ENCODE measurements at places on chromosomes 7 and 10.

GRCh38 chr7:117190104-117190503 is 132.8 kb downstream of the WNT2 start:
- no peak for DNase-seq

DNA sequence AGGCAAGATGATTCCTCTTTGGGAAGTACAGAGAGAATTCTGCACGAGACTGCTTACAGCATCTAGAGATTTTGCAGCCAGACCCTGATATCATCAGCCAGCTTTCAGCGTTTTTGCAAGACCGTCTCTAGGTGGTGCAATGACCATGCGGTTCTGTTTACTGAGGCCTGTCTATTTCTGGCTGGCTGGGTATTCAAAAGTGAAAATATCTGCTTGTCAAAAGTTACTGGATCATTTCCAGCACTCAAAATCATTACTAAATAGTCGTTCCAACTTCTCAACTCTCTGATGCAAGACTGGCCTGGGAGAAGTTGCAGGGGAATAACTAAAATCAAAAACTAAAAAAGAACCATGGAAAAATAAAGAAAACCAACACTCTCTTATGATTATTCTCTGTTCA is 240.1 kb downstream of the ELMO1 start:
- DNase-seq = no peak

DNA sequence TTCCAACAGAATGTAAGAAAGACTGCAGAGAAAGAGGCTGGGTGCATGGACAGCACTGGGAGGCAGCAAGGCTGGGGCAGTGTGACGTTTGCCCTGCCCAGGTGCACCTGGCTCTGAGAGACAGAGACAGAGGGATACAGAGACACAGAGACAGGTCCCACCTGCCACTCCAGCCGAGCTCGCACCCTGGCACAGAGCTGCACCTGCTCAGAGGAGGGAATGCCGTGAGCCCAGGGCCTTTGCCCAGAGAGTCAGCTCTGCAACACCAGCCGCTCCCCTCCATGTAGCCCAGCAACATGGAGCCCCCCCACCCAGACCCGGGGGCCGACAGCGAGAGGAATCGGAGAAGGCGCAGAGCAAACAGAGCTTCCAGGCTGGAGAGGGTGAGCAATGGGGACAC is 35.3 kb upstream of the PROSER2 start:
- DNase-seq = no peak

GRCh38 chr10:120776442-120776841 is 74.7 kb upstream of the WDR11 start:
- DNase-seq = no peak

DNA sequence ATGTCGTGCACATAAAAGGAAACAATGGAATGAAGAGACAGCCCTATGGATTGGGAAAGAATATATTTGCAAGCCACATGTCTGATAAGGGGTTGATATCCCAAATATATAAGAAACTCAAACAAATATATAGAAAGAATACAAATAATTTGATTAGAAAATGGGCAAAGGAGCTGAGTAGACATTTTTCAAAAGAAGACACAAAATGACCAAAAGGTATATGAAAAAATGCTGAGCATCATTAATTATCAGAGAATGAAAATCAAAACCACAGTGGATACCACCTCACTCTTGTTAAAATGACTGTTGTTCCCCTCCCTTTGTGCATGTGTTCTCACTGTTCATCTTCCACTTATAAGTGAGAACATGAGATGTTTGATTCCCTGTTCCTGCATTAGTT is 175.3 kb downstream of the CNTNAP2 start:
- no peak for DNase-seq

- no peak for DNase-seq
These were observed 20.4 kb upstream of the TBRG4 start for GRCh38 chr7:45131891-45132290.

DNA sequence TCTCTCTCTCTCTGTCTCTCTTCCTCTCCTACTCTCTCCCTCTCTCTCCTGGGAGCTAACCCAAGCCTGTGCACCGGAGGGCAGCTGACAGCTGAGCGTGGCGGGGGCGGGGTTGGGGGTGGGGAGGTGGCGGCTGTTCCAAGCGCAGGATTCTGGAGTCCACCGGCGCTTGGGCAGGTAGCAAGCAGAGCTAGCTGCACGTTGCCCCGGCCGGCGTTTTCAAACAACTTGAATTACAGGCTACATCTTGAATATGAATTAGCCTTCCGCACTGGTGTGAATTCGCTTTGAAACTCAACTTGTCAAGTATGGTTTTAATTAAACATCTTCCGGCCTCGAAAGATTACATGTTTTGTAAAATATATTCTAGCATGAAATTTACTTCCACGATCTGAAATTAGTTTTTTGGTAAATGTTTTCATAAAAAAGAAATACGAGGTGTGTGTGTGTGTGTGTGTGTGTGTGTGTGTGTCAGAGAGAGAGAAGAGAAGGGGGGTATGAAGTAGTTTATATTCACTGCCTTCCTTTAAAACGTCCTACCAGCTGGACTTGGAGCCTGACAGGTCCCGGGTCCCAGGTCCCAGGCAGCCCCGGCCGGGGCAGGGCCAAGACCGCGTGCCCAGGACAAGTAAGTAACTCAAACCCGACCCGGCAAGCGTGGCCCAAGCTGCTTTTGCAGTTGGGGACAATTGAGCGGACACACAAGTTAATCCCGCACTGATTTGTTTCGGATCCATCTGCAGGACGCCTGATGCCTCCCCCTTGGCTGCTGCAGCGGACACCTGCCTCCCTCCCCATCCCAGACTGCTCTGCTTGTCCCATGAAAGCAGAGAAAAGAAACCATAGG is 9.0 kb upstream of the DLX6 start:
- DNase-seq = no peak

DNA sequence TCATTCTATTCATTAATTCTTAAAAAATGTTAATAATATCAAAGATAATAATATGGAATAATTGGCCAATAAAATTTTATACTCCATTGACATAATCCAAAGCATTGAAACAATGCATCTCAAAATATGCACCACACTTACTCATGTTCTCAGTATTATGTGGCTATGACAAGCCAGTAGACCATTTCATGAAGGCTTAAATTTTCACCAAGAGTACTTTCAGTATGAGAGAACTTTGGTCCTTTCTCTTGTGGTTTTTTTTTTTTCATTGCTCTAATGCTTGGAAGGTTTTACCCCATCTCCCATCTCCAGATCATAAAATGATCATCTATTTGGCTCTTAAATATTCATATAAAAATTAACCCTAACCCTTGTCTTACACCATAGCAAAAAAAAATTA is 45.5 kb upstream of the TMEM140 start:
- DNase-seq = no peak

DNA sequence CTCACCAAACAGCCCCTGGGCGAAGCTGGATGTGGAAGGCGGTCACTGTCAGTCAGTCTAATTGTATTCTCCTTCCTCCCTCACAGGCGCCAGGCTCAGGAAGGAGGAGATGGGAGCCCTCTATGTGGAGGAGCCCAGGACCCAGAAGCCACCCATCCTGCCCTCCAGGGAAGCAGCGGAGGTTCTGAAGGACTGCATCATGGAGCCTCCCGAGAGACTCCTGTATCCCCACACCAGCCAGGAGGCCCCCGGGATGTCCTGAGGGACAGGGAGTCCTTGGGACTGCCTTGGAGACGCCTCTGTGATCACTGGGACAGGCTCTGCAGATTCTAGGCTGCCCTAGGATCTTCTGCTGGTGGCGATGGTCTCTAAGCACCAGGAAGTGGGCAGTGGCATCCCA is 9.7 kb upstream of the ATP6V0E2 start:
- no peak for DNase-seq

DNA sequence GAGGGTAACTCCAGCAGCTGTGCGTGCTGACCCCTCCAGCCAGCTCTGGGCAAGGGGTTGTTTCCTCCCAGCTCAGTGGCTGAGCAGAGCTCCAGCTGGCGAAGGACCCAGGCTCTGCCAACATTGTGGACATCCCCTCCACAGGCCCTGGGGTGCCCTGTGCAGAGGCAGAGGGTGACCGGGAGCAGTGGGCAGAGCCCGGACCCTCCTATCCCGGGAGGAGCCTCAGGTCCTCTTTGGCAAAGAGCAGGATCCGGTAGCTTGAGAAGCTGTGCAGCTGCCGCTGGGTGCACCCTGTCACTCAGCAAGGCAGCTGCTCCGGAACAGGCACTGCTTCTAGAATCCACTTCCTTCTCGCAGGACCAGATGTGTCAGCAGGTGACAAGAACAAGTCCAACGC is 175.9 kb downstream of the EBF3 start:
- no peak for DNase-seq

GRCh38 chr10:76265441-76266113 is 834.2 kb downstream of the LRMDA start:
- DNase-seq = no peak

- no peak for DNase-seq
These were observed 839.0 kb downstream of the LRMDA start for GRCh38 chr10:76270464-76270863.

DNA sequence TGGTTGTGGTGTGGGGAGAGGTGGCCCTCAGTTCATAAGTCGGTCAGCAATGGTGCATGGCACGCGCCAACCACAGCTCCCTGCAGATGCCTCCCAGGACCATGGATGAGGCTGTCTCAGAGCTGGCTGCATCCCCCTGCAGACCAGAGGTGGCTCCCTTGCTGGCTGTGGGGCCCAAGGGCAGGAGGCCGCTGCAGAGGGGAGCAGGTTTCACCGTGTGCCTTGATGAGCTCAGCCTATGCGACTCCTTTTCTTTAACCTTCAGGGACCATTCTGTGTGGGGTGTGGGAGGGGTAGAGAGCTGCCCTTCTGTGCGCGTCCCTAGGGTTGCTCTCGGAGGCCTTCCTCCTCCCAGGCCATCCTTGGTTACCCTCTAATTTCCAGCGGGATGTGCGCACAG is 152.4 kb downstream of the ACTR3B start:
- no peak for DNase-seq

- no peak for DNase-seq
These were observed 33.0 kb upstream of the RNF32 start for GRCh38 chr7:156607332-156608172.

DNA sequence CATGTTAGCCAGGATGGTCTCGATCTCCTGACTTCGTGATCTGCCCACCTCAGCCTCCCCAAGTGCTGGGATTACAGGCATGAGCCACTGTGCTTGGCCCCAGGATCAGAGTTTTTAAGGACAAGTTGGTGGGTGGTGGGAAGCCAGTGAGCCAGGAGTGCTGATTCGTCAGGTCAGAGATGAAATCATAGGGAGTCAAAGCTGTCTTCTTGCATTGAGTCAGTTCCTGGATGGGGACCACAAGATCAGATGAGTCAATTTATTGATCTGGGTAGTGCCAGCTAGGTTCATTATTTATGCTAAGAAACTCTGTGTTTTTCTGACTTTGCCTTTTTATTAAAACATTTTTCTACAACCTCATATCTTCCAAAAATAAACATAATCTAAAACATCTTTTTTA is 423.8 kb downstream of the ARL4A start:
- DNase-seq = no peak

- no peak for DNase-seq
These were observed 7.1 kb upstream of the AMZ1 start for GRCh38 chr7:2680792-2681490.

- no peak for DNase-seq
These were observed 238.3 kb downstream of the AGMO start for GRCh38 chr7:15323550-15323949.

DNA sequence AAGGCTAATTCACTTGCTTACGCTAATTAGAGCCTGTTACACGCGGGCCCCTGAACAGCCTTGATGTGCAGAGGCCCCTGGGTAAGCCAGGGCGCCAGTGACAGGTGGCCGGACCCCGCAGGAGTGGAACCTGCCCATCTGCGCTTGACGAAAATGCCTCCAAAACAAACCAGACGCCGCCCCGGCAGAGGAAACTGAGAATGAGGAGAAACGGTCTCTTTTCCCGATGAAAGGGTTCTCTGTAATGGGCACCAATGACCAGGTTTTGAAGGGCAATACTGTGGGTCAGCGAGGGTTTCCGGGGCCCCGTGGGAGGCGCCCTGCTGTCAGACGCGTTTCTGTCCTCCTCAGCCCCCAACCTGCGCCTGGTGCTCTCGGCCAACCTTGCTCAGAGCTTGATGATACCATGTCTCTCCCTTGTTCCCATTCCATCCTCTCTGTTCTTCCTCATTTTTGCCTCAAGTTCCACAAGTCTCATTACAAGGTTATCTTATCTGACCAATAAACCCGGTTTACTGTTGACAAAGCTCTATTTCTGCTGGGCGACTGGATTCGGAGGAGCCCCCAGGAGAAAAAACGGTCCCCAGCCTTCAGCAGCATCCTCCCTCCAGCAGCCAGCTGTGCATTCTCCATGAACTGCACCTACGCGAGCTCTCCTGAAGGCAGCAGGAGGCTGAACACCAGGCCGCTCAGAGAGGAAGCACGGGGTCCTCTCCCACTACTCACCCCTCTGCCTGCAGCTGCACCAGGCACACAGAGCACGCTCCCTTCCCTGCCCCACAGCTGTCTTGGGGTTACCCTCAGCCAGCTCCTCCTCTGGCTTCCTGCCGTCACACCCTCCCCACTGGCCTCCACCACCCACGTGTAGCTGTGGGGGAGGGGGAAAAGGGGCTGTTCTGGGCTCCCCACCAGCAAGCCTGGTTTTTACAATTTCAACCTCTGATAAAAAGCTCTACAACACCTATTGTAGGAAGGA is 202.0 kb downstream of the MAD1L1 start:
- DNase-seq = no peak

DNA sequence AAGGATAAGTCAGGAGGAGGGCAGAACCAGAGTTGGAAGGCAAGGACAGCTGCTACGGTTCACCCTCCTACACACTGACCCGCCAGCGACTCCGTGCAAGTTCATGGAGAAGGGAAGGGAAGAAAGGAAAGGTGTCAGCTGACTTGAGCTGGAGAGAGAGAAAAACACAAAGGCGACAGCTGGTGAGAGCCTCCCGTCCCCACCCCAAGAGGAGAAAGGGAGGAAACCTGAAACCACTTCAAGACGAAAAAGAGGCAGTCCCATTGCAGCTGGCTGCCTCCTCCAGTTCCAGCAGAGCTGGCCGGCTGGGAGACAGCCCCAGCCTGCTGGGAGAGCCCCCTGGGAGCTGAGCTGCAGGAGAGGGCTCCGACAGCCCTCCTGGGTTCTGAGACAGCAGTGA is 75.2 kb downstream of the PARD3 start:
- no peak for DNase-seq

DNA sequence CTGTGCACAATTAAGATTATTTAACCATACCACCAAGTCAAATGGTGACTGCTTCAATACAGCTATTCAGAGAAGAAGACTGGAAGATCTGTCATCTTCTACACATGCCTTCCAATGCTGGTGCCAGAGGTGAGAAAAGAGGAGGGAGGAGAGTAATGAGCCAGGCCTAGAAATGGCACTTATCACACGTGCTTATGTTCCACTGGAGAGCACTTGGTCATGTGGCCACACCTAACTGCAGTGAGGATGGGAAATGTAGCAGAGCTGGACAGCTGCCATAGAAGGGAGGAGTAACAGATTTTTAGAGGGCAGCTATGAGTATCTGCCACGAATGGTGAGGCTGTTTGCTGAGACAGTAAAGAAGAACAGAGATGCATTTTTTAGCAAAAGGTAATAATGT is 77.1 kb downstream of the MPLKIP start:
- no peak for DNase-seq

DNA sequence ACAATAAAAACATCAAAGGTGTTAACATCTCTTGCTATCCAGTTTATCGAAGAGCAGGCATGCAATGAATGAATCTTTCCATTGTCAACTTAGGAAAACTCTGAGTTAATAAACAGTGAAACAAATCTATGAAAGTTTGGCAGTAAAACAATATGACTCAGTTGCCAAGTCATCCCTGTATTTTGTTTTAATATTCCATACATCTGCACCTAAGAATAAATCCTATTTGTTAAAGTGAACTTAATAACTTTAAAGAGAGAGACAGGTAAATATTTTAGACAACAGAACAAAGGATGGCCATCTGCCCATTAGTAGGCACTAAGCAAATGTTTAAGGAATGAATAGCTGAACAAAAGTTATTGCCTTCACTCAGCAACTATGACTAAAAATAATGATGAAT is 700.5 kb upstream of the CELF2 start:
- no peak for DNase-seq

- DNase-seq = no peak
These were observed 1303.0 kb downstream of the GATA3 start for GRCh38 chr10:9357471-9357870.

Data from SIG-M5 (cell line).